ENCODE measurements at places on chromosomes 12 and 14.
A peak's percentile ranks its signal among the peaks of the same experiment; 100 is the strongest.

DNA sequence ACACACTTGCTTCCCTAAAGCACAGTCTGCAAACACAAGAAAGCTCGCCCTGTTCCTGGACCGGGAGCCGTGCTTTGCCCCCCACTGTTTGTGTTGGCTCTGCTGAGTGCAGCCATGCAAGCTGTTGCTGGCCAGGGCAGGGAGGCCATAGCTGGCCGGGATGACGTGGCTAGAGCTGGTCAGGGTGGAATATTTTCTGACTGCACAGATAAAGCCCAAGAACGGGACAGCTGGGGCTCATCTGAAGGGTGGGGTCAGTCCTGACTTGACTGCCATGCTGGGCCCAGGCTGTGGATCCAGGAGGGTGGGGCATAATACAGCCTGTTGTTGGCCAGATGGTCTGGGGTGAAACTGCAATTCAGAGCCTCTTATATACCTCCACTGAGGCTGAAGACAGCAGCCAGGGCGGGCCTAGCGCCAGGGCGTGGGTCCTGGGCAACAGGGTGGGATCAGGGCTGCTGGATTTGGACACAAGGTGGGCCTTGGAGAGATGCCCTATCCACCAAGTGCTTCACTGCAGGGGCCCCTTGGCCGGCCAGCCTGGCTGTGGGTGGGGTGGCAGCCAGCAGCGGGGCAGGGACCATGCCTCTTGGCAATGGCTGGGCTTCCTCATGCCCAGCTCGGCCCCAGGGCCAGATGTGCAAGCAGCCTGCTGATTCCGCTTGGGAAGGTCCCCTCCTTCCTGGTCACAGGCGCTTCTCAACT, 14.8 kb downstream of the KMT5A start:
- DNase-seq: peak; percentile 21

DNA sequence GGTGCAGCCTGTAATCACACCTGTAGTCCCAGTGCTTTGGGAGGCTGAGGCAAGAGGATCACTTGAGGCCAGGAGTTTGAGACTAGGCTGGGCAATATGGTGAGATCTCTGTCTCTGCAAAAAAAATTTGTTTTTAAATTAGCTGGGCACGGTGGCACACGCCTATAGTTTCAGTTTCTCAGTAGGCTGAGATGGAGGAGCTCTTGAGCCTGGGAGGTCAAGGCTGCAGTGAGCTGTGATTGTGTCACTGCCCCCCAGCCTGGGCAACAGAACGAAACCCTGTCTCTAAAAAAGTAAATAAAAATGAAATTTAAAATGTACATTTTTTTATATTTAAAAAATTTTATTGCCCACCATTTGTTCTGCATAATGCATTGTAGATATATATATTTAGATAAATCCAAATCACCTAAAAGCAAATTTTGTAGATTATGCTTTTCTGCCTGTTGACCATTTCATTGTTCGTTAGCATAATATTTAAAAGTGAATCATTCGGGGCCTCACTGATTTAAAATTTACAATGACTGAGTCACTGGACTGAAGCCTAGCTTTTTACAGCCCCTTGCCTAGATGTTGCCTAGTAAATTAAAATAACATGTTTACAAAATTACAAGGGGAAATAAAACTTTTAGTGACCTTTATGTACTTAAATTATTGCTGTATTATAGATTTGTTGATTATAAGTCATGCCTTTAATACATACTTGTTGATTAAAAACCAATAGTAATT, 87.9 kb downstream of the USP15 start:
- no peak for DNase-seq

- DNase-seq: no peak
Measured at GRCh38 chr12:50058743-50059312, 1.4 kb downstream of the ASIC1 start.

- DNase-seq: no peak
Measured at GRCh38 chr12:46503637-46504175, 131.1 kb upstream of the SLC38A2 start.

DNA sequence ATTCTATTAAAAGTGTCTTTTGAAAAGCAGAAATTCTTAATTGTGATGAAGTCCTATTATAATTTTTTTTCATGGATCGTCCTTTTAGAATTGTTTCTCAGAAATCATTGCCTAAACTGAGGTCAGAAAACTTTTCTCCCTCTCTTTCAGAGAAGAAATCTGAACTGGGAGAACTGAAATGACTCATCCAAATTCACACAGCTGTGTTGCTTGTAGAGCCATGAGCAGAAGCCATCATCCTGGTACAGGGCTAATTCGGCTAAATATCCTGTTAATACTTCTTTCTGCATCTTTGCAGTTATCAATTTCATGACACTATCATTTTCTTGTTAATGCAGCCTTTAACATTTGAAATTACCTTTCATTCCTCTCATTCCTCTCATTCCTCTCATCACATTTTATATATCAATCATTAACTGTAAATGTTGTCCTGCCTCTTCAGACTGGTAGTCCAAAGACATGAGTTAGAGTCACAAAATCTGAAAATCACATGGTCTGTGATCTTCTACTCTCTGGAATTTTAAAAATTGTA, 15.5 kb downstream of the SLC15A5 start:
- no peak for DNase-seq
